CD4-positive, alpha-beta T cell (primary cell): ENCODE measurements at places on chromosomes 11 and 22.

DNA sequence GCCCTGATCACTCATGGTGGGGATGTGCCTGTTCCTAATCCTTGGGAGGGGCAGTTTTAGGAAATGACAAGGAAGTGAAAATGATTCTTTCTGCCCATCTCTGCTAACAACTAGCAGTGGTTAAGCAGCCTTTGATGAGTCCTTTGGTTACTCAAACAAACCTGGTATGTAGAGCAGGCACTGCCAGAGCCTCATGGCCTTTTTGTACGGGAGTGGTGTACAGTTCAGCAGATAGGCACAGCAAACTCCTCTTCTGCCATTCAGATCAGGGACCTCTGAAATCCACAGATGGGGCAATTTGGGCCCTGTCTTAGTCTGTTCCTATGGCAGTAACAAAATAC is 66.2 kb downstream of the FZD4 start:
- no peak for DNase-seq

- DNase-seq: no peak
Observed at GRCh38 chr11:111663820-111664219, 61.6 kb downstream of the SIK2 start.

- no peak for DNase-seq
Observed at GRCh38 chr11:25547292-25547691, 784.6 kb upstream of the ANO3 start.

DNA sequence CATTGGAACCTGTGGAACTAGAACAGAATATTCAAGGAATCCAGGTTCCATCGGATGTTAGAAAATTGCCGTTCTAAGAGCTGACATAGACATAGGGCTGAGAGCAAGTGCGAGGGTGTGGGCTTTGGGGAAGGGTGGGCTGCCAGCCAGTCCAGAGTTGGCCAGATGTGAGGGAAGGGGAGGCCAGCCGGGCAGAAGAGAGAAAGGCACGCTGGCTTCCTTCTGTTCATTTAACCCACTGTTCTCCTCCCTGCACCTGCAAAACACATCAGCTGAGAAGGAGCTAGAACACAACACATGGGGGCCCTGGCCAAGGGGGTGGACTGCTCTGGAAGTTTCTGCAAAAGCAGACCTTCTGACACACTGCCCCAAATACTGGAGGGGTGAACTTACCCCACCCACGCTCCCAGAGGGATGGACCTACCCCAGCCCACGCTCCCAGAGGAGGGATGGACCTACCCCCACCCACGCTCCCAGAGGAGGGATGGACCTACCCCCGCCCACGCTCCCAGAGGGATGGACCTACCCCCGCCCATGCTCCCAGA is 98.0 kb downstream of the SHANK2 start:
- DNase-seq: no peak

GRCh38 chr11:109423466-109424190 is 1.6 kb downstream of the C11orf87 start:
- no peak for DNase-seq

- DNase-seq: no peak
Observed at GRCh38 chr11:34207487-34208180, 102.2 kb downstream of the NAT10 start.

DNA sequence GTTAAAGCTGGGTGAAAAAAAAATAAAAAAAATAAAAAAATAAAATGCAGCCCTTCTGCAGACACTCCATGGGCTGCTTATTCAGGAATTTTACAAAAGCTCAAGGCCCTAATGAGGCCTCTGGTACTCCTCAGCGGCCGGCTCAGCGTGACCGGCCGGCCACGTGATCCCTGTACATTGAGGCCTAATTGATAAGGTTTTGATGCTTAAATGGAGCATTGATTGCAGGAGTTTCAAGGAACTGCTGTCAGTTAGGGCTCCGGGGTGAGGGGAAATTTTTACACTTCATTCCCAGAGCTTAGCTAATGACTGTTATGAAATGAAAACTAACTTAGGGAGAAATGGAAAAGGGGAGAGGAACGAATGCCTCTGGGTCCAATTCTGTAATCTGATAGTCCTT is 368.8 kb upstream of the KIRREL3 start:
- no peak for DNase-seq

GRCh38 chr11:4830909-4831308 is 9.8 kb downstream of the OR51F2 start:
- DNase-seq: no peak

DNA sequence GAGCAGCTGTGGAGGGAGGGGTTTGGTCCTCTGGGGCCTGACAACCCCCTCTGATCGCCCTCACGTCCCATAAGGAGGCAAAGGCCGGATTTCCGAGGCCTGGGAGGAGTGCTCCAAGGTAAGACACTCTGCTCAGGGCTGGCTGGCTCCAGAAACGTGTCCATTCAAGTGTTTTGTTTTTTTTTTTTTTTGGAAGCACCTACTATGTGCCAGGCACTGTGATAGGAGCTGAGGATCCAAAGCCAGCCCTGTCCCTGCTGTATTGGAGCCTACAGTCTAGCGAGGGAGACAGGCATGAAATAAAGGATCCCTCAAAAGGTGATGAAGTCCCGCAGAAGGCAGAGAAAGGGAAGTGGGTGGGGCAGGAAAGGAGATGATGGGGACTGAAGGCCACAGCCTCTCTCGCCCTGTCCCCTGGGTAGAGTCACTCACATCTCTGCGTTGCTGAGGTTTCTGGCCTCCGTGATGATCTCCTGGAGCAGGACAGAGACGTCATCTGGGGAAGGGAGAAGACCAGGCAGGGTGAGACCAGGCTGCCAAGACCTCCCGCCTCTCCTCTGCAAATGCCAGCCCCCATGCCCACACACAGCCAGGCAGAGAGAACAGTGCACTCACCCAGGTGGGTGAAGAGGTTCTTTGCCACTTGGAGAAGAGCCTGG is 89.2 kb downstream of the PDE2A start:
- peak; percentile 11 for DNase-seq

DNA sequence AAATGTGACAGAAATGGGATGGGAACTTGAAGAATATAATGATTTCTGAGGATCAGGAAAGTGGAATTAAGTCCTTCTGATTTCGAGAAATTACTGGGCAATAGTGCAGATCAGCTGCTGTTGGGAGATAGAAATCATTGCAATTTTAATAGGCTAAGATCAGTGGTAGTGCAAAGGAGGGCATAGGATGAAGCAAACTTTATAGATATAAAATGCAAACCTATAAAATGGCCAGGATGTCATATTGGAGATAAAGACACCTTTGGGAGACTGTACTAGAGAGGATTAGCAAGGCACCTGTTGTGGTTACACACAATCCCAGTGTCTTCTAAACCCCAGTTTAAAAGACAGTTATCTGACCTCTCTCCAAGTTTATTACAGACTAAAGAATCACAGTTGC is 6.5 kb upstream of the MS4A7 start:
- DNase-seq: no peak

- no peak for DNase-seq
Observed at GRCh38 chr11:64037027-64037634, 1.4 kb downstream of the FLRT1 start.

DNA sequence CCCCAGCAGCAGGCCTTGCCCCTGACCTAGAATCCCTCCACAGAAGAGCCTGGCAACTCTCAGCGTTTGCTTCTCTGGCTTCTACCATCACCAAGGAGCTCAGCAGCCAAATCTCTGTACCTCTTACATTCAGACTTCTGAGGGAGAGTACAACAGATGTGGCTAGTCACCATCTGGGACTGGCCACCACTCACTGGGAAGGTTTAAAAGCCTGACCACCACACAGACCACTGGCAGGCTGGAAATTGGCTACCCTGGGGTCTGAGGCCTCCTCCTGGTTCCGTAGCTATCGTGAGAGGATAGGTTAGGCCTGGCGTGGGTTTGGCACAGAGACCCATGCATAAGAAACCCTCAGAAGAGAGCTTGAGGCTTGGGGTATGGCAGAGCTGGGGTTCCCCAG is 478.5 kb upstream of the CADM1 start:
- DNase-seq: no peak

DNA sequence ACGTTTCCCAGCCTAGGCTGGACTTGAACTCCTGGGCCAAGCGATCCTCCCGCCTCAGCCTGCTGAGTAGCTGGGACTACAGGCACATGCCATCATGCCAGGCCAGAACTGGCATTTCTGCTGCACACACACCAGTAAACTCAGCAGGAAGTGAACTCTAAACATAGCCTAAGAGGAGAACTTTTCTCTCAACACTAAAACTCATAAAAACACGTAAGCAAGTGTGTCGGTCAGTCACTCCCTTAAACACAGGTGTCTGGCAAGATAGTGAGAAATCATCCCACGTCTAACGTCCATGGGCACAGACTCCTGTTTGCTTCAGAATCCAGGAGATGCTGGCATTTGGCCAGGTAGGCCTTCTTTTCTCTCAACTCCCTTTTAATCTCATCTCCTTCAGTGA is 104.8 kb downstream of the RPL27A start:
- no peak for DNase-seq

- DNase-seq: no peak
Observed at GRCh38 chr11:75768909-75769771, 562 bp downstream of the DGAT2 start.

DNA sequence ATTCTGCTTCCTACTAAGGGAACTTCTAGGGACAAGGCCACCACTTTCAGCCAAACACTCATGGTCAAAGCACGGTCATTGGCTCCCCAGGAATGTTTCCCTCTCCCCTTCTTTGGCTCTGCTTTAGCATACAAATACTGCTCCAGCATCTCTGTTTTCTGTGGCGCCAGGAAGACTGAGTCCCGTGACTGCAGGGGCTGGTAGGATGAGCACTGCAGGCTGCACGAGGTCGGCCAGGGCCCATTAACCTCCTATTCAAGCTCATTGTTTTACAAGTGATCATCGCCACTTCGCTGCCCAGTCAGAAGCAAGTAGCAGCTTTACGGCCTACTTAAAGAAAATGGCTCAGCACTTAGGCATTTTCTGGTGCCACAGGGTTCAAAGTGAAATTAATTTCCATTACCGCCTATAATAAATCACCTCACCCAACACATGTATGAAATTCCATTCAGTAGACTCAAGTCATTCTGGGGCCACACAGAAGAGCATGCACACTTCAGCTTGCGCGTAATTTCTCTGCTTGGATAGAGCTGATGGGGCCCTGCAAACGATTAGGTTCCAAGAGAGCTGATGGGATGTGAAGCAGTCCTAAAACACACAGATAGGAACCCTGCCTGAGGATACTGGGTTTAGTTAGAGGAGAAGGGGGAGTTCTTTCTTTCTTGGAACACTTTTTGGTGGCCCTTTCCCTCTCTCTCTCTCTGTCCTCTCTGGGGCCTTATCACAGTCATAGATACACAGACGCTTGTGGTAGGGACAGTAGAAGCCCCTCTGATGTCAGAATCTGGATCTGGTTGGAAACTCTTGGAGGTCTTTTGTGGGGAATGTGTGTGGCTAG is 173.7 kb downstream of the KIF18A start:
- no peak for DNase-seq

DNA sequence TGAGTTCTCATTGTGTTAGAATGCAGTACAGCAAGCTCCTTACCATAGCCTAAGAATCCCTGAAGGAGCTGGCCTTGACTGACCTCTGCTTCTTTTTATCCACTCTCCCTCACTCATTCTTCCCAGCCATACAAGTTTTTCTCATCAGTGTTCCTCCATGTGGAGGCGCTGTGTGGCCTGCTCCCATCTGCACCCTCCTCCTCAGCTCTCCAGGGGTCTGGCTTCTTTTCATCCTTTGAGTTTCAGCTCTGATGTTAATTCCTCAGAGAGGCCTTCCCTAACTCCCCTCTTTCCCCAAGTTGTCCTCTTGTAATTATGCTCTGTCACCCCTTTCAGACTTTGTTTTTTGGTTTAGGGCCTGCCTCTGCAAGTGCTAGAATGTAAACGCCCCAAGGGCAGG is 144.8 kb downstream of the WNT7B start:
- no peak for DNase-seq

DNA sequence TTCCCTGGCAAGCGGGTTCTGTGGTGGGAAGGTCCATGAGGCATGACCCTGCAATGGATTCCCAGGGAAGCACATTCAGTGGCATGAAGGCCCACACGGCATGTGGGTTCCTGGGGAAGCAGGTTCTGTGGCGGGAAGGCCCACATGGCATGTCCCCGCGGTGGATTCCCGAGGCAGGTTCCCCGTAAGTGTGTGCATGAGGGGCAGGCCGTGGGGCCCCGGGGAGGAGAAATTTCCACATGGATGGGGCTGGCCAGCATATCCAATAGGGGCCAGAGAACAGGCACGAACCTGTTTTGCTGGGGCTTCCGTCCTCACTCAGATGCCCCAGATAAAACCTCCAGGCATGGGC is 83.7 kb downstream of the PHF21B start:
- no peak for DNase-seq

DNA sequence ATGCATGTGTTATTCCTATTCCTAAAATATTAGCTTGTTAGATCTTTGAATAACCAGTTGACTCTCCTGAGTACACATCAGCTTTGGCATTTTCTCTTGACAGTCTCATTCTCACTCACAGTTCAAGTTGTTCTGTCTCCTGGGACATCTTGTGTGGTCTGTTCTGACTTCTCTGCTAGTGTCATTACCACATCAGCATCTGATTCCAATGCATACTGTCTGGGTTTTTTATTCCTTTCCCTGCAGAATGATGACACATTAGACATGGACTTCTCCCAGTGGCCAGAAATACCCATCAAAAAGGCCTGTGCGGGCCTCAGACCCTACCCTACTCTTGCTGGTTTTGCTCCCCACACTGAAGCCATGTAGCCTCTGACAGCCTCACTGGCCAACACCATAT is 2.7 kb downstream of the ZNF74 start:
- no peak for DNase-seq

- no peak for DNase-seq
Observed at GRCh38 chr22:39655004-39655579, 84.5 kb downstream of the CACNA1I start.

DNA sequence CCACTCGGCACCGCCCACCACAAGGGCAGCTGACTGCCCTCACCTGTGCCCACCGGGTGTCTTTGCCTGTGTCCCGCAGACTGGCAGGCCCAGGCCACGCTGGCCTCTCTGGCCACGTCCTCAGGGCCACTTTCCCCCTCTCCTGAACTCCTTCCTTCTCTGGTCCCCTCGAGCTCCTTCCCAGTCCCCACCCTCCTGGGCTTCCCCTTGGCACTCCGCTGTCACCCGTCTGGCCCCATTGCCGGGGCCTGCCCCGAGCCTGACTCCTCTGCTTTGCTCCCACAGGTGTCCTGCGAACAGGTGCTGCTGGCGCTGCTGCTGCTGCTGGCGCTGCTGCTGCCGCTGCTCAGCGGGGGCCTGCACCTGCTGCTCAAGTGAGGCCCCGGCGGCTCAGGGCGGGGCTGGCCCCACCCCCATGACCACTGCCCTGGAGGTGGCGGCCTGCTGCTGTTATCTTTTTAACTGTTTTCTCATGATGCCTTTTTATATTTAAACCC is 14.2 kb downstream of the MCAT start:
- no peak for DNase-seq
